ENCODE measurements at places on chromosomes 6 and 20.

DNA sequence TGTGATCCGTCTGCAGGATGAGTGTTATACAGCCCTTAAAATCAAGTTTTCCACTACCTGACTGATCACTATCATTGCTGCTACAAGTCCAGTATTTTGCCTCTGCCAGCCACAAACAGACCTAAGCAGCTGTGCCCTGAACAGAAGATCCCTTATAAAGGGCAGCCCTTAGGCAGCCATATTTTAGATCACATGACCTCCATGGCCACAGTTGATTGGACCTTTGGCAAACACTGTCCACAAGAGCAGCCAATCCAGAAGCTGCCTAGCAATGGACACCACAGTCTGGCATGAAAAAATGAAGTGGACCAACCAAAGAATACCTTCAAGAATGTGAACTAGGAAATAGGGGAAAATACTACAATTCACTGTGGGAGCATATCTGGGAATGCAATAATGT is 50.8 kb downstream of the MC3R start:
- DNase-seq, result no peak

DNA sequence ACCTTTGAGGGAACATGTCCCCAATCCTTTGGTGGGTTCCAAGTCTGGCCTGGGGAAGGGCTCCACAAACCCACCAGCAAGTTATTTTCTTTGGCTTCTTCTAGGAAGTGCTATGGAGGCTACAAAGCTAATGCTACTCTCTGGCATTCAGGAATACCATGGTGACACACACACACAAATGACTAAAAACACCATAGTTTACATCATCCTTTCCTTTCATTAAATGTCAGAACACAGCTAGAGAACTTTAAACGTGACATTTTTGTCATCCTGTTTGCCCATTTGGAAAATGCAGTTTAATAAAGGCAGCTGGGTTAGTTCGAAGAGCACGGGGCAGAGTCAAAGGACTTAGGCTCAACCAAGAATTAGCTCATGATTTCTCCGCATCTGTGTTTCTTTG is 40.2 kb upstream of the PROKR2 start:
- no peak for DNase-seq

GRCh38 chr6:167944130-167944529 is 53.3 kb upstream of the KIF25 start:
- DNase-seq, result no peak

- DNase-seq, result no peak
Observed at GRCh38 chr6:83868639-83869038, 9.2 kb downstream of the CYB5R4 start.

DNA sequence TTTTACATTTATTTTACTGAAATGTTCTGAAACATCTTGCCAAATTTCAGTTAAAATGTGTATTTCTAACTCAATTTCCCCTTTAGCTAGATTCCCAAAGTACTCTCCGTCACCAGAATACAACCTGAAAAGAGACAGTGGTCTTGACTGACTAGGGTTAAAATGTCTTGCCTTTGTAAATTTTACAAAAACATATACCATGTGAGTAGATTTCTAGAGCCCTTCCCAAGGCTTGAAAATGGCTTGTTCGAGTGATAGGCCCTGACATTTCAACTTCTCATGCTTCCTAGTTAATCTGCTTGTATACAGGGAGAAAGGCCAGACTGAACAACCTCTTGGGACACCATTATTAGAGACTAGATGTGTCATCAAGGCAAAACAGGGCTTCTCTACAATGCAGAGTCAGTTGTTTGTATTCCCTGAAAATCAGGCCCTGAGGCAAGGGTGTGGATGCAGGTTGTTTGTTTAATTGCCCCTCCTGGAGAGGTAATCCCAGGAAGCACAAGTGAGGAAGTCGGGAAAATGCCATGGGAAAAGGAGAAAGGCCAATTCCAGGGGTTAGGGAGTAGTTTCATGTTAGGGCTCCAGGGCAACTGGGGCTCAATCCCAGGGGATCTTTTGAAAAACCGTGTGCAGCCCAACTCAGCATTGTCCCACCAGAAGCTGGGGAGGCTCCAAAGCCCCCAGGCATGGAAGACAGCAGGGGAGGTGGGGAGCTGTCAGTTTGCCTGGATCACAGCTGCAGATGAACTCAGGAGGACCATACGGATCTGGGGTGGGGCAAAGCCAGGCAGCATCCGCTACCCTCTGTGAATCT is 11.6 kb upstream of the TFB1M start:
- no peak for DNase-seq

DNA sequence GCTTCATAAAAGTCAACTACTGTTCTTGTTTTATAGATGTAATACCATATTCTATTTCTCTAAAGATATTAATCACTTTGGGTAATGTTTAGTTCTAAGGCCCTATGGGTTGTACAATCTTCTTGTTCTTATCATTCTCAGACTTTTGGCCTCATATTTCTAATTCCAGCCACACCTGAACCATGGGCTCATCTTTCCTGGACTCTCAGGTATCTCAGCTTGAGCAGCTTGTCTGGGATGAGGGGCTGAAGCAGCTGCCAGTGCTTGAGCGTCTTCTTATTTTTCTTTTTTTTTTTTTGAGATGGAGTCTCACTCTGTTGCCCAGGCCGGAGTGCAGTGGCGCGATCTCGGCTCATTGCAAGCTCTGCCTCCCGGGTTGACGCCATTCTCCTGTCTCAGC is 150.2 kb downstream of the KIF6 start:
- no peak for DNase-seq

GRCh38 chr6:155306958-155307357 is 7.3 kb downstream of the TFB1M start:
- DNase-seq, result no peak

- no peak for DNase-seq
Observed at GRCh38 chr6:123117145-123117908, 121.3 kb downstream of the CLVS2 start.

- no peak for DNase-seq
Observed at GRCh38 chr20:63464289-63464635, 8.2 kb downstream of the KCNQ2 start.

GRCh38 chr6:108653949-108654348 is 93.2 kb downstream of the FOXO3 start:
- no peak for DNase-seq

DNA sequence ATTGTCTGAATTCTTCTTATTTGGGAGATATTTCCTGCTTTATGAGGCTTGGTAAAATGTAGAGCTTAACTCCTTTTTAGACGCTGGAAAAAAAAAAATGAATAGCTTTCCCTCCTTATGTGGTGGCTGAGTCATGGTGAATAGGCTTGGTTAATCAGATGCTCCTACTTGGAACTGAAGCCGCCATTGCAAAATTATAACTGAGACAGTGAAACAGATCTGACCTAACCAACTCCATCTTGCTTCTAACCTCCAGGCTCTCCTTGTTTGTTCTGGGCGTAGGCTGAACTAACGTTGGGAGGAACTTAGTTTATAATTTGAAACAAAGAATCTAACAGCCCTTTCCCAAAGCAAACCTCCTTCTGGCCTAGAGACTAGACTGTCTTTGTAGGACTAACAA is 43.2 kb upstream of the PLCB4 start:
- DNase-seq, result no peak

DNA sequence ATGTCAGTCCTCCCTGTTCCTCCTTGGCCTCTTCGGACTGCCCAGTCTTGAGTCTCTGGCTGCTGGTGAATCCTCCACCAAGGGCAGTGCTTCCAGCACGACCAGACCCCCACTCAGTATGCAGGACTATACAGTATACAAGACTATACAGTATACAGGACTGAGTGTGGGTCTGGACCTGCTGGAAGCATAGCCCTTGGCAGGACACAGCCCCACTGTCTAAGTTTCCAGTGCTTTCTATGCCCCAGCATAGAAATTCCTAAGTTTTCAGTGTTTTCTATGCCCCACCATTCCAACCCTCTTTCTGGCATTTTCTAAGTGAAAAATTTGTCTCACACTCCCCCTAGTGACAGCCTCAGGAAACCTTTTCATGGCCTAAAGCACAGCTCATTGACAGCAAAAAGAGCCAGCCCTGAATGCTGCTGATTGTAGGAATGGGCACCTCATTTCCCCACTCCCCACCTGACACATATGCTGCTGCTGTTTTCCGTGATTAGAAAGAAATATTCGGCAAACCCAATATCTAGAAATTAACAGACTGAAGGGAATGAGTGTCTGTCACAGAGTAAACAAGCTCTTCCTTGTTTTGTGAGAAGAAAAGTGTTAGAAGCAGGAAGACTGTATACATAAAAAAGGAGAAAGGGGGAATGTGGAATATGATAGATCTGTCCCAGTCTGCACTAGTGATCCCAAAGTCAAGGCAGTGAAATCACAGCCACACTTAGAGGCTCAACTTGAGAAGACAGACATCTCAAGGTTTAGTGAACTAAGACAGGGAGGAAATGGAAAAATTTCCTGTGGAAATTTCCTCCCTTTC is 206.9 kb downstream of the IBTK start:
- no peak for DNase-seq

- no peak for DNase-seq
Observed at GRCh38 chr20:63695424-63696305, 787 bp upstream of the TNFRSF6B start.

DNA sequence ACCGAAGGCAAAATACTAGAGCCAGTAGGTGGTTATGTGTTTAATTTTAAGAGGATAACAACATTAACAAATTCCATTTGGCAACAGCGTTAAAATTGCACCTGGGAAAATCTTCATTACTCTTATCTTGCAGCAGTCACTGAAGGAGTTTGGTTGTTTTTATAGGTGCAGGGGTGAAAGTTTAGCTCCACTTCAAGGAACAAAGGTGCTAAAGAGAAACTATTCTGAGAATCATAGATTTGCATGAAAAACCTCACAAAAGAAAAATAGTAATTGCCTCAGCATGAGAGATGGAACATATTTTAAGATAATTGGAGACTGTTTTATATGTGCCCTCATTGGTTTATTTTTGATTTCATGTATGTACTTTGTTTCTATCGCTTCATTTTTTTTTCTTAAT is 444.4 kb downstream of the UTRN start:
- no peak for DNase-seq

- no peak for DNase-seq
Observed at GRCh38 chr6:90645634-90646033, 58.8 kb upstream of the MAP3K7 start.

GRCh38 chr20:8601542-8601912 is 467.4 kb upstream of the PLCB4 start:
- no peak for DNase-seq

- no peak for DNase-seq
Observed at GRCh38 chr6:70124882-70125545, 177.9 kb downstream of the COL9A1 start.

DNA sequence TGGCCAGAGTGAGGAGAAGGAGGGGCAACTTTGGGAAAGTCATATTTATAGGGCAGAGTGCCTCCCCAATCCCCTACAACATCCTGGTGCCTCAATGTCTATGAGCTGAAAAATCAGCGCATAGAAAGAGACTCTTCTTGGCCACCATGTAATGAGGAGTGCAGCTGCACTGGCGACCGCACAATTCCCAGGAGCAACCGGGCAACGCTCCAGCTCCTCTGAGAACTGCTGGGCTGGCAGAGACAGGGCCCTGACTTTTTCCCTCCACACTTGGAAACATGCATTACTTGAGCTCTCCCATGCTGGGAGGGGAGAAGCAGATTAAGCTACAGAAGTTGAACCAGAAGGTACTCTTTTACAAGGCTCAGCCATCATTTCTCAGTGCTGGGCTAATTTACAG is 31.4 kb upstream of the MARCKS start:
- no peak for DNase-seq

DNA sequence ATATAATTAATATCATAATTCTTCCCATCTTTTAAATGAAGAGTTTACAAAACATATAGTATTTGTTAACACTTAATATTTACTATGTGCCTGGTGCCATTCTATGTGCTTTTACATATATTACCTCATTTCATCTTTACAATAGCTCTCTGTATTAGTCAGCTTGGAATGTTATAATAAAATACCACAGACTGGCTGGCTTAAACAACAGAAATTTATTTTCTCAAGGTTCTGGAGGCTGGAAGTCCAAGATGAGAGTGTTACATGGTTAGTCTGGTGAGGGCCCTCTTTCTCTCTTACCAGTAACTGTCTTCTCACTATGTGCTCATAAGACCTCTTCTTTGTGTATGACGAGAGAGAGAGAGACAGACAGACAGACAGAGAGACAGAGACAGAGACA is 110.2 kb downstream of the NKAIN2 start:
- no peak for DNase-seq

DNA sequence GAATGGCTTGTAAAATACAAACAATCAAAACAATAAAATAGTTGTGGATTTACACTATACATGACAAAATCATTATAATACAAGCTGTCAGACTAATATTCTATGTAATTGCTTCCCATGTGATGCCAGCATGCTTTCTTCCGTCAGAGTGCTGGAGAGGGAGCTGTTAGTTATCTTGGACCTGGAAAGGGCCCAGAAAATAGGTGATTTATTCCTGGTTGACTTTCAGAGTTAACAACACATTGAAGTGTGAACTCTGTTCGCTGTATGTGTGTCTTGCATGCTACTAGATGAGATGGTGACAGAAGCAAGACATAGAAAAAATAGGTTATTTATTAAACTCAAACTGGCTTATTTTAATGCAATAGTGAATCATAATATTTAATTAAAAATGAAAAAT is 70.2 kb downstream of the CDYL start:
- no peak for DNase-seq

- DNase-seq, result no peak
Observed at GRCh38 chr20:1876975-1877608, 18.1 kb upstream of the SIRPA start.

GRCh38 chr20:49896204-49896603 is 19.1 kb downstream of the SPATA2 start:
- no peak for DNase-seq

- no peak for DNase-seq
Observed at GRCh38 chr20:53360852-53361251, 232.8 kb downstream of the ZNF217 start.

GRCh38 chr6:54260025-54260424 is 48.2 kb upstream of the TINAG start:
- no peak for DNase-seq

DNA sequence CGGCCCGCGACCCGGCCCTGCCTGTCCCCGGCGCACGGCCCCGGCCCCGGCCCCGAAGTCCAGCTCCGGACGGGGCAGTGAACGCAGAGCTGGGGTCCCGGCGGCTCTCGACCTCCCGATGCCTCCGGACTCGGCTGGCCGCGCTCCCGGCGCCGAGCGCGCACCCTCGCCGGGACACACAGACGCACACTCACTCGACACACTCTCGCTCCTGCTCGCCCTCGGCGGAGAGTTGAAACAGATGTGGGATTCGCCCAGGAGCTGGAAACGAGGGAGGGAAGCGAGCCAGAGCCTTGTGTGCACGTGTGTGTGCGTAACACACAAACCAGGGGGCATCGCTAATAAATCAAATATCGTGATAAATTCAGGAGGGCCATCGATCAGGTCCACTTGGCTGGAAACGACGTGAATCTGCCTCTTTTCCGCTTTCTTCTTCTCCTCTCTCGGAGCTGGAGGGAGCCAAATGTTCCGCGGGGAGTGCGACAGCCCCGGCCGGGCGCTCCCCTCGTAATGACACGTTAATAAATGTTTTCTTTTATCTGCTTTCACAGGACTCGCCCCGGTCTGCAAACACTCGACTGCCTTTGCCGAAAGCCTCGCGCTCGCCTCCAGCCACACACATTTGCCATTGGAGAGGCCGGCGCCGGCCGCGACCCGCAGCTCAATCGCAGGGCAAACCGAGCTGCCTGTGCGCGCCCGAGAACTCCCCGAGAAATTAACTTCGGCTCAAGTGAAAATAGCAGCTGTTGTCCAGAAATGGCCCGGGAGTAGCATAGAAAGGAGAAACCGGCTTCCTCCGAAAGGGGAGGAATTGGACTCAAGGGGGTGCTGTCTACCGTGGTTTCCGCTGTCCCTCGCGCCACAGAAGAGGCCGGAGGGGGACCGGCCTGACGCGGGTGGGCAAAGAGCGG is 828 bp upstream of the SULF2 start:
- DNase-seq, result no peak

GRCh38 chr6:145836772-145837171 is 22.2 kb upstream of the FBXO30 start:
- no peak for DNase-seq

All from activated T-cell treated with anti-CD3 and anti-CD28 coated beads for 24 hours (primary cell).